Stimulated activated CD8-positive, alpha-beta memory T cell treated with anti-CD3 and anti-CD28 coated beads, Interleukin-7, amount 100 ng/mL, for 1 hour (primary cell): ENCODE measurements at places on chromosomes 11 and 22.
A peak's percentile ranks its signal among the peaks of the same experiment; 100 is the strongest.

- no peak for DNase-seq
Observed at GRCh38 chr22:42279425-42280020, 9.1 kb upstream of the TCF20 start.

GRCh38 chr22:30565341-30565740 lies 9.1 kb downstream of the GAL3ST1 start:
- DNase-seq: no peak

- DNase-seq: no peak
Observed at GRCh38 chr11:89667001-89667400, 43.1 kb upstream of the TRIM77 start.

- DNase-seq: no peak
Observed at GRCh38 chr22:19359554-19360299, 68.2 kb upstream of the CLTCL1 start.

DNA sequence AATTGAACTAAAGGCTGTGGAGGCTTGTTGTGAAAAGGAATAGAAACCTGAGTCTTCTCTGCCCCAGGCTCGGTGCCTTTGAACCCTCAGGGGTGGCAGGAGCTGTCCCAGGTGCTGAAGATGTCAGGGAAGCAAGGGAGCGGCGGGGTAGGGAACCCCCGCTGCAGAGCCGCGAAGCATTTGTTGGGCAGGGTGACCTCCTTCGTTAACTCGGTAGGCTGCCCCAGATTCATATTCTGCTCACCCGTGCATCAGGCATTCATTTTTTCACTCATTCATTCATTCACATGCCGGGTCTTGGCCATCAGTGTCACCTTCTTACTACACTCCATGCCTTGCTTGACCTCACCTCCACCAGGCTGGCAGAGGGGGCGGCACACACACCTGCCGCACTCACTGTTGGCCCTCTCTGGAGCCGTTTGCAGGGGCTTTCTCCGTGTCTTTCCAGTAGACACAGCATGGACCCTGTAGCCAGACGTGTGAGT lies 618.9 kb downstream of the BRD1 start:
- DNase-seq: no peak

DNA sequence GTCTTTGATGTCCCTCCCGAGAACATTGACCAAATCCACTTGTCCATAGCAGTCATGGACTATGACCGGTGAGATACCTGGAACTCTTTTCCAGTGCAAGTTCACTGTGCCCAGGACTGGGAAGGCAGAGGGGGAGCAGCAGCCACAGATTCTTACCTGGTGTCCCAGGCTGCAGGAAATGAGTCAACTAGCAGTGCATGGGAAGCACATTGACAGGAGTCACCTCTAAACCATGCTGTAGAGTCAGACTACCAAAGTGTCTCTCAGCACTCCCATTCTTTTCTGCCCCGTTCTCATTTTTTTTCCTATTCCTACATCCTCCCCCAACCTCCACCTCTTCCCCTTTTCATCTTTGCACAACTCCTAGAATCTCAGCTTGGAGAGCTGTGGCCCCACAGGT lies 67.2 kb upstream of the OLFML1 start:
- no peak for DNase-seq

- no peak for DNase-seq
Observed at GRCh38 chr22:37275622-37276021, 6.7 kb upstream of the CYTH4 start.

DNA sequence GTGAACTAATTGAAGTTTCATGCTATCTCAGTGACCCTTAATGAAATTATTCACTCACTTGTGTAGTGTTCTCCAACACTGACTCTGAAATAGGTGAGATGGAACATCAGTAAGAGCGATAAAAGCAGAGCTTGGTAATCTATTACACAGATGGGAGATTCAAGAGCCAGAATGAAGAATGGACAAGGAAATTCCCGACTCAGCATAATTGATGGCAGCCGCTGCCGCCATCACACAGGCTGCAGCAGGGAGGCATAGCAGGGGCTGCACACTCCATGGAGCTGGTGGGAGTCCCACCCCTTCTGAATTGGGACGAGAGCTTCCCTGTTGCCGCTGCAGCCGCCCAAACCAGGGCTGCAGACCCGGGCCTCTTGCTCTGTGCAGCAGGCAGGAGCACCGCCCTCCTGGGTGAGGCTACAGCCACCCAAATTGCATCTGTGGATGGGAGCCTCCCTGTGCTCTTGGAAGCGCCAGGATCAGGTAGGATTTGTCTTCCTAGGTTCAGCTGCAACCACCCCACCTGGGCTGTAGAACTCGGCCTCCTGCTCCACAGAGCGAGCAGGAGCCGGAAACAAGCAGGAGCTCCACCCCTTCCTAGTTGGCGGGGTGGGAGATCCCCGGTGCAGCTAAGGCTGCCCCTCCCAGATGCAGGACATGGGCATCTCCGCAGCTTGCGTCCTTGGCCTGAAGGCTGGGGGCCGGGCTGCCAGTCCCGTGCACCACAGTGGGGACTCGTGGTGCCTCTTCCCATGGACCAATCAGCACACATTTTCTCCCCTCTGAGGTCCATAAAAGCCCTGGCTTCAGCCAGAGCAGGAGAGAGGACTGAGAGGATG lies 535.1 kb upstream of the LUZP2 start:
- no peak for DNase-seq

DNA sequence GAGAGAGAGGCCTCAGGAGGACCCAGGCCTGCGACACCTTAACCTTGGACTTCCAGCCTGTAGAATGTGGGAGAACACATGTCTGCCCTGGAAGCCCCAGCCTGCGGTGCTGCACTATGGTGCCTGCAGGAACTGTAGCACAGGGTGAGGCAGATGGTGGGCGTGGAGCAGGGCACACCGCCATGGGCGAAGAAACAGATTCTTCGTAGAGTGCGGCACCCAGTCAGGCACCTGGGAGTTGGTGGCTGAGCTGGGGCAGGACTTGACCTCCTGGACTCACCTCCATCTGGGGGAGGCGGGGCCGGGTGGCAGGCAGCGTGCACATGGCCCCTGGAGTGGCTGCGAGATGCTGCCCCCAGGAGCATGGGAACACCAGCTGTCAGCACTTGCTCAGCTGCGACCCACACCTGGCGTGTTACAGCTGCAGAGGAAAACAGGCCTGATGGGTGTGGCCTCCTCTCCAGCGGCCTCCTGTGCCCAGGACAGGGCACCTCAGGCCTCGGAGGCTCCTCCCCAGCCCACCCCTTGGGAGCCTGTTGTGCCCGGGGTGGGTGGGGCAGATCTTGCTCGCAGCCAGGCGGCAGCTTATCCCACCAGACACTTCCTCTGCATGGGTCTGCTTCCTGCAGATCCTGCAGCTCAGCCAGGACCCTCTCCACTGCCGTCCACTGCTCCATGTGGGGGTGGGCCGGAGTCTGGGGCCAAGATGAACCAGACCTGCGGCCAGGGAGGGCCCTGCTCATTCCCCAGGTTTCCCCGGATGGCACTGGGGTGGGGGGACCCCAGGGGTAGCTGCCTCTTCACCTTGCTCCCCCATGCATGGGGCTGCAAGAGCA lies 80.4 kb downstream of the MYEOV start:
- no peak for DNase-seq

DNA sequence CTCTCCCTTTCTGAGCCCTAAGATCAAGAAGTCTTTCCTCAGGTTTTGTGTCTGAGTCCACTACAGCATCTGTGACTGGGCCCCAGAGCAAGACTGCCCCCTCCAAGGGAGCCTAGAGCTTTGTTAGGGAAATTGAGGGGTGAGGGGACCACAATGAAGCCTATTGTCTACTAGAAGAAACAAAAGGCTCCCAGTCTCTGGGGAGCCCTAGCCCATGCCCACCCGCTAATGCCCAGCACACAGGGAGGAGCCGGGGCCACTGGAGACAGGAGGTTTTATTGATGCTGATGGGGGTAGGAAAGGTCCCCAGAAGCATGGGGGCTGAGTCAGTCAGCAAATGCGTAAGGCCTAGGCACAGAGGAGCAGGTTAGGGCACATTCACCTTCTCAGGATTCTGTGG lies 14.0 kb downstream of the RHOG start:
- no peak for DNase-seq

DNA sequence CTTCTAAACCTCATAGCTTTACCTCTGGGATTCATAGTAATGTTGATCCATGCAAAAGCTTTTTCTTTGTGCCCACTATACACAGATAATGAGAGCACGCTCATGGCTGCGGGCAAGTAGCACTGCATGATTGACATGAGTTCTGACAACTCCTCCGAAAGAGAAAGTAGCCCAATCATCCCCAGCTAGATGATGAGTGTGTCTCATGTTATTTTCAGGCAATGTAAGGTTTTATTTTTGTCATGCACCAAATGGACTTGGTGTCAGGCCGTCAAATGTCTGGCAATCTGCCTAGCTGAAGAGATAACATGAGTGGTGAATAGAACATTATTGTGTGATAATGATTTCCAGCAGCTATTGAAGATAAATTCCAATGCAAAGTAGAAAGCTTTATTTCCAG lies 662.6 kb downstream of the NTM start:
- DNase-seq: no peak

DNA sequence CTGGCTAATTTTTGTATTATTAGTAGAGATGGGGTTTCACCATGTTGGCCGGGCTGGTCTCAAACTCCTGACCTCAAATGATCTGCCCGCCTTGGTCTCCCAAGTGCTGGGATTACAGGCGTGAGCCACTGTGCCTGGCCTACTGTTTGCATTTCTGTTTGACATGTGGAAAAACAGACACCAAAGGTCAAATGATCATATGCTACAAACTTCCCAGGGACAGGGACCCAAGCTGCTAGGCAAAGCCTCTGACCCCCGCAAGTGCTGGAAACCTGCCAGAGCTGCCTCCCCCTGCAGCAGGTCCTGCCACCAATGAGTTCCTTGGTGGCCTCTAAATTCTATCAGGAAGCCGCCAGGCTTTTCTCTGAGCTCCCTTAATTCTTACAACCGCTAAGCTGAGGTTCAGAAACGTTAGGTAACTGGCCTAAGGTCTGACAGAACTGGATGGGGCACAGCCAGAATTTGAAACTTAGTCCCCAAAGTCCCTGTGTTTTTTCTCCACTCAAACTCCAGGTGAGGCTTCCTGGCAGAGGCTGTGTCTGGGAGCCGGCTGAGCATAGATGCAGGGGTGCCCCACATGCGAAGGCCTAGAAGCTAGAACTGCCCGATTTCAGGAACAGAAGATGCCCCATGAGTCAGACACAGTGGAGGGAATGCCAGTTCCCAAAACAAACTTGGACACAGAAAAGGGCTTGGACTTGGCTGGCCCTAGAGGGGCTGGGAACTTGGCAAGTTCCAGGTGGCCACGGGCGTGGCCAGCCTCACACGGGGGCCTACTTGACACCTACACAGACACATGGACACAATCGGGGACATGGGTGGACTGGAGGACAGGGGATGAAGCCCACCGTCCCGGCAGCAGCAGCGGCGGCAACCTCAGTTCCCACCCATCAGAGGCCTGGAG lies 7.4 kb downstream of the CSNK1E start:
- no peak for DNase-seq

GRCh38 chr11:121451986-121452608 lies at the start of gene SORL1:
SORL1 (plus strand) TSS chr11:121452314; CDS start chr11:121452332, 18 bp downstream.
- DNase-seq: peak; percentile 40

DNA sequence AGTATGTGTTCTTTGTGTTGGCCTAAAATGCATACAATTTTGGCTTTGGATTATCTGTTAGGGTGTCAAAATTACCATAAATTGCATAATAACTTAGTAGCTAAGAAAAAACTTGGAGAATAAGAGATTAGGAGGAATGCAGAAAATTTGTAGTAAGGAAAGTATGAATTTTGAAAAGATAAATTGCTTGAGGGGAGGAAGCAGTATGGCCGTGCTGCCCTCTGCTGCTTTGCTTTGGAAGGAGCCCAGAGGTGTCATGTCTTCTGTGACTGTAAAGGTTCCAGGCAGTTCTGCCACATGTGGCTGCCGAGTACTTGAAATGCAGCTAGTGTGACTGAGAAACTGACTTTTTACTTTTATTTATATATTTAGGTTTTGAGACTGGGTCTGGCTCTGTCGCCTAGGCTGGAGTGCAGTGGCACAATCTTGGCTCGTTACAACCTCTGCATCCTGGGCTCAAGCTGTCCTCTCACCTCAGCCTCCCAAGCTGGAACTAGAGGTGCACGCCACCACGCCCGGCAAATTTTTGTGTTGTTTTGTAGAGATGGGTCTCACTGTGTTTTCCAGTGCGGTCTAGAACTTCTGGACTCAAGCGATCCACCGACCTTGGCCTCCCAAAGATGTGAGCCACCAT lies 1.8 kb downstream of the ADSL start:
- peak; percentile 42 for DNase-seq

GRCh38 chr11:44773351-44773965 lies 46.7 kb downstream of the TSPAN18 start:
- no peak for DNase-seq

GRCh38 chr11:13298765-13299164 lies 21.2 kb downstream of the BMAL1 start:
- no peak for DNase-seq

DNA sequence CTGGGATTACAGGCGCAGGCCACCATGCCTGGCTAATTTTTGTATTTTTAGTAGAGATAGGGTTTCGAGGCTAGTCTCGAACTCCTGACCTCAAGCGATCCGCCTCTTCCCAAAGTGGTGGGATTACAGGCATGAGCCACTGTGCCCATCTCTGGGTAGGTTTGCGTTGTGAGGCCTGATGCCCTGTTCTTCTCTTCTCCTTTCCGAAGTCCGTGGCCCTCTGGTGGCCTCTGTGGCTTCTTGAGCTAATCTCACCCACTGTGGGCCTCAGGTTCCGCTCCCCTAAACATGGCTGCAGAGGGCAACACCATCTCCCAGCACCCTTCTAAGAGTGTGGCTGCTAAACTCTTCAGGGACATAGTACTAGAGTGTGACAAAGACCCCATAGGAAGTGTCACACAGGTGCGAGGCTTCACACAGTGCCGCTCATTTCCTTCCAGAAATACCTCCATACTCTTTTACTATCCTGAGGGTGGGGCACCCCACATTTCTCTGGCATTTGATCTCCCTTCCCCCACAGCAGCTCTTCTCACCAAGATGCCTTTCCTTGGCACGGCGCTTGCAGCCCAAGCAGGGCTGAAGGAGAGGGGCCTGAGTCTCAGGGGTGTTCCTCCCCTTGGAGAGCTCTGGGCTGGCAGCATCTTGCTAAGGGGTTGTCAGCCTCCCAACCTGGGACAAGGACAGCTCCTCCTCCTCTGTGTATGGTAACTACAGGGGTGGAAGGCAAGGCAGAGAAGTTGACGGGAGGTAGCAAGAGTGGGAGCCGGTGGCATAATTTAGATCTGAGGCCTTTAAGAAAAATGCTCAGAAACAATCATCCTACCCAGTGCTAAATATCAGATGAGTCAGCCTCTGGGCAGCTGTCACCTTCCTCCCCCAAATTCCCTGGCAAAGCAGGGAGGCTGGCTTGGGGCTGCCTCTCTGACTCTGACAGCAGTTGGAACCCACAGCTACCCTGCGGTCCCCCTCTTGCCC lies 6.1 kb downstream of the THY1 start:
- no peak for DNase-seq

DNA sequence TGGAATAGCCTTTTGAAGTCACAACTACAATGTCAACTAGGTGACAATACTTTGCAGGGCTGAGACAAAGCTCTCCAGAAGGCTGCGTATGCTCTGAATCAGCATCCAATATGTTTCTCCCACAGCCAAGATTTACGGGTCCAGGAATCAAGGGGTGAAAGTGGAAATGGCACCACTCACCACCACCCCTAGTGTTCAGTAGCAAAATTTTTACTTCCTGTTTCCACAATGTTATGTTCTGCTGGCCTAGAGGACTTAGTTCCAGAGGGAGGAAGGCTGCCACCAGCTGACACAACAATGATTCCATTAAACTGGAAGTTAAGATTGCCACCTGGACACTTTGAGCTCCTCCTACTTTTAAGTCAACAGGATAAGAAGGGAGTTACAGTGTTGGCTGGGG lies 68.5 kb upstream of the MPEG1 start:
- no peak for DNase-seq

- no peak for DNase-seq
Observed at GRCh38 chr11:110251836-110252235, 44.6 kb downstream of the RDX start.

GRCh38 chr11:78166855-78167469 lies 21.5 kb downstream of the KCTD21 start:
- no peak for DNase-seq

- DNase-seq: no peak
Observed at GRCh38 chr11:96272529-96273222, 70.3 kb downstream of the MAML2 start.
